ENCODE measurements at places on chromosomes 12 and 14.

DNA sequence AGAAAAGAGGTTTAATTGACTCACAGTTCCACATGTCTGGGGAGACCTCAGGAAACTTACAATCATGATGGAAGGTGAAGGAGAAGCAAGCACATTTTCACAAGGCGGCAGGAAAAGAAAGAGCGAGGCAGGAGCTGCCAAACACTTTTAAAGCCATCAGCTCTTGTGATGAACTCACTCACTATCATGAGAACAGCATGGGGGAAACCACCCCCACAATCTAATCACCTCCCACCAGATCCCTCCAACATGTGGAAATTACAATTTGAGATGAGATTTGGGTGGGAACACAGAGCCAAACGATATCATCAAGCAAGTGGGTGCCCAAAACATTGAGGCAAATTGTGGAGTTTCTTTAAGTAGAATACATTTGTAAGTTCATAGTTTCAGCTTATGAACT is 957.7 kb downstream of the DIO2 start:
- DNase-seq = no peak

GRCh38 chr12:10397296-10397695 is 7.5 kb upstream of the KLRK1 start:
- DNase-seq = no peak

DNA sequence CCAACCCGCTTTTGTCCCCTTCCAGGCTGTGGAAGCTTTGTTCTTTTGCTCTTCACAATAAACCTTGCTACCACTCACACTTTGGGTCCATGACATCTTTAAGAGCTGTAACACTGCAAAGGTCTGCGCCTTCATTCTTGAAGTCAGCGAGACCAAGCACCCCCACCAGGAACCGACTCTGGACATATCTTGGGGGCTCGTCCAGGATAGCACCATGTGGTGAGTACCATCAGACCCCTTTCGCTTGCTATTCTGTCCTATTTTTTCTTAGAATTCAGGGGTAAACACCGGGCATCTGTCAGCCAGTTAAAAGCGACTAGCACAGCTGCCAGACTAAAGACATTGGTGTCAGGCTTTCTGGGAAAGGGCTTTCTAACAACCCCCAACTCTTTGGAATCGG is 137.6 kb upstream of the PPFIA2 start:
- DNase-seq = no peak

DNA sequence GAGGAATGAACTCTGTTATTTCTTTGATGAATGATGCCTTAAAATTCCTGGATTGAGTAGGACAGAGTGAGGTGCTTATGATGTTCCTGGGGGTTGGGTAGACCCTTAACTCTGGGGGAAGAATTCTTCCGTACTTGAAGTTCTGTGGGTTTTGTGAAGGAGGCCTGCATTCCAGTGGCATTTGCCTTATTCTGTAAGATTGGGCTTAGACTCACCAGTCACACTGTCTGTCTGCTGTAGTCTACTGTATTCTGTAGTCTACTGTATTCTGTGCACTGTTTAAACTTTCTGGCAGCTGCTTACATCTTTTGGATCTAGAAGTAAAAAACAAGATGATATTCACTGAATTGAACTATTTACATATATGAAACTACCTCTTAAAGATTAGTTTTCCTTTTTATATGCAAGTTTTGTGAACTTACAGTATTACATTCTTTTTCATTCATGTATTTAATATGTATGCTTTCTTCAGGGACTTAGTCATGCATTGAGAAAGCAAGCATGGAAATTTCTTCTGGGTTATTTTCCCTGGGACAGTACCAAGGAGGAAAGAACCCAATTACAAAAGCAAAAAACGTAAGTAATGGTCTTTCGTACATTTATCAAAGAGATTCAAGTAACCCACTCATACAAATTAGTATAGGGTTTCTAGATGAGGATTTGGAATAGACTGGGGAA is 42.3 kb upstream of the TPH2 start:
- DNase-seq = no peak

GRCh38 chr12:82514880-82515279 is 156.6 kb downstream of the METTL25 start:
- DNase-seq = no peak

DNA sequence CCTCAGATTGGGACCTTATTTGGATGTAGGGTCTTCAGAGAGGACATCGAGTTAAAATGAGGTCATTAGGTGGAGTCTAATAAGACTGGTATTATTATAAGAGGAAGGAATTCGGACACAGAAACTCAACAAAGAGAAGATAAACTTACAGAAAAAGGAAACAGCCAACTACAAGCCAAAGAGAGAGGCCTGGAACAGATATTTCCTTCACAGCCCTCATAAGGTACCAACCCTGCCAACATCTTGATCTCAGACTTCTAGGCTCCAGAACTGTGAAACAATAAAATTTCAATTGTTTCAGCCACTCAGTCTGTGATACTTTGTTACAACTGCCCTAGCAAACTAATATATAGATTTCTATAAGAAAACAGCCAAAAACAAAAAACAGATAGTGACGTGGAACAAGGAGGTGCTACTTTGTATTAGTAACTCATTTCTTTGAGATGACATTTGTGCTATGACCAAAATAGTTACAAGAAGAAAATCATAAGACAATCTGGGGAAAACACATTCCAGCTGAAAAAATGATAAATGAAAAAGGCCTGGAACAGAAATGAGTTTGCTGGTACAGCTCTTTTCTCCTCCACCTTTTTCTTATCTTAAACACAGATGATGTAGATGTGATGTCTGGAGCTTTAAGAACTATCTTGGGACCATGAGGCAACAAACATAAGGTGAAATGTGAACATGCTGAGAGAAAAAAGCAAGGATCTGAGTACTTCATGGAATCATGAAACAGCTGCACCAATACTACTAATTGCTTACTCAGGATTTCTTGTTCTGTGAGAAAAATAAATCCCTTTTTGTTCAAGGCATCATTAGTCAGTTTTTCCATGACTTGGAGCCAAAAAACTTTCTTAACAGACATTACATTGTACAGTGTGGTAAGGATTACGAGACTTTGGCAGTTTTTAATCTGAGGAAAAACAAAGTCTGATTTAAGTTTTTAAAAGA is 243.2 kb downstream of the ANO6 start:
- no peak for DNase-seq

DNA sequence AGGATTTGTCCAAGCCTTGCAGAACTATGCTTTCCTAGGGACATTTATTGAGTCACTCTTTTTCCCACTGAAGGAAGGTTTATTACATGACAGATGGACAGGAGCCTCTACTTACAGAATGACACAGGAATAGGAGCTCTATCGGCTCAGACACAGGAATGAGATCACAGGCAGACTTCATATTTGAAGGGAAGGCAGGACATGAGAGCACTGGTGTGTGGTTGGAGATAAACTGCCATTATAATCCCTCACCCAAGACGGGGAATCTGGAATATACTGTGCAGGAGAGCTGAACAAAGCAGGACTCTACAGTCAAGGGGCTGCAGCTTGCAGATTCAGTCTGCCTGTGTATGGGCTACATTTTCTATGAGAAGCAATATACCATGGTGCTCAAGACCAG is 26.8 kb upstream of the IL22 start:
- no peak for DNase-seq

- DNase-seq = no peak
These were observed 88.2 kb upstream of the CNOT2 start for GRCh38 chr12:70154960-70155589.

DNA sequence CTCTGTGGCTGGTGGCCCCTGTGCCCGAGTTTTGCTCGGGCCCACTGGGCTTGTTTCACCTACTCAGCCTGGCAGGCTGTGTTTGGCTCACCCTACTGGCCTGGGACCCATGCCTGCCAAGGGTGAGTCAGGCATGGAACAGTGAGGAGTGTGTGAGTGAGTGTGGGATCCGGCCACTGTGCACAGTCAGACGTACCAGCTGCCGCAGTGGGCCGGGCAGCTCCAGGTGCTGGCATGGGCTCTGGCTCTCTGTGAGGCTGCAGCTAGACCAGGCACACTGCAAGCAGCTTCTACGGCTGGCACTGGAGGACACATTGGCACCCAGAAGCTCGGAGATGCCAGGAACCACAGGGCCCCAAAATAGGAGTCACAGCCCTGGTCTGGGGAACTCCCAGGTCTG is 40.6 kb downstream of the HSD17B6 start:
- no peak for DNase-seq
